ENCODE measurements at places on chromosomes 16 and 17.
A peak's percentile ranks its signal among the peaks of the same experiment; 100 is the strongest.

DNA sequence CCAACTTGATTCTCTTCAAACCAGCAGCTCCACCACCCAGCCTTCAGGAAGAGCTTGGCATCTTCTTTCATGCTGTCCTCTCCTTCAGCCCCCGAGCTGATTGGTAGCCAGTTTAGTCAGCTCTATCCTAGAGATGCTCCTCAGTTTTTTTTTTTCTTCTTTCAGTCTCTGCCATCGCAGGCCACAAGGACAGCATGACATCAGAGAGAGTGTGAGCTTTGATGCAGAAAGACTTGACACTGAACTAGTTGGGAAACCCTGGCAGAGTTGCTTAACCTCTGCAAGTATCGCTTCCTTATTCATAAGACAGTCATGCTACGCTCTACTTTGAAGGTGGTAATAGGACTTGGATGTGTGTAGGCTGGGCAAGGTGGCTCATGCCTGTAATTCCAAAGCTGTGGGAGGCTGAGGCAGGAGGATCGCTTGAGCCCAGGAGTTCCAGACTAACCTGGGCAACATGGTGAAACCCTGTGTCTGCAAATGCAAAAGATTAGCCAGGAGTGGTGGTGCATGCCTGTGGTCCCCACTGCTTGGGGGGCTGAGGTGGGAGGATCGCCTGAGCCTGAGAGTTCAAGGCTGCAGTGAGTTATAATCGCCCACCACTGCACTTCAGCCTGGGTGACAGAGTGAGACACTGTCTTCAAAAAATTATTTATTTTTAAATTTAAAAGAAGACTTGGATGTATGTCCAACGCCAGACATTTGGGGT lies 2.6 kb downstream of the CD300LB start:
- DNase-seq: no peak

GRCh38 chr17:2853283-2854142 lies 57.3 kb downstream of the RAP1GAP2 start:
- DNase-seq: peak; percentile 18

DNA sequence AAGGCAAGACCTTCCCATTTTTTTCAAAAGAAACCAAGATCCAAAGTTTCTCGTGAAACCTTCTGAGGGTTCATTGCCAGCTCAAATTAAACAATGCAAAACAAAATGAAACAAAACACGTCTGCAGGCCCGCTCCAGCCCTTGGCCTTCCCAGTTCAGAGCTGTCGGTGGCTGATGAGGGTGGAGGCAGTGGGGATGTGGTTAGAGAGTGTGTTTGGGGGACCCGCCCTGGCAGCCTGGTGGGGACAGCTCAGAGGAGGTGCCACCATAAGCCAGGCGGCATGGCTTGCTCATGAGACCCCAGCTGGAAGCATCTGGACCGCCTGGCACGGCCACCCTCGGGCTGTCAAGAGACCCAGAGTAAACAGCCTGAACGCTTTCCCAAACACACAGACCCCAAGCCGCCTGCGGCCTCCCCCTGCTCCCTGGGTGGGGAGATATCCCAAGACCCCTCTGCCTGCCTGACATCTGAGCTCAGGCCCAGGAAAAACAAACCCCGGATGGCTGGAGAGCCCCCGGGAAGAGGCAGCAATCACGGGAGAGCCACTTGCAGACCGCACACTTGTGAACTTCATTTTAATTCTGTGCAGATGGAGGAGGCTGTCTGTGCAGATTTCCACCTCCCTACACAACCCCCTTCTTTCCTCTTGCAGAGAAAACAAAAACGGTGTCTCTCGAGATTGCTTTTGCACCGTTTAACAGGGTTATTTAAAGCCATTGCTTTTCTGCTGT lies 35.4 kb upstream of the LITAF start:
- peak; percentile 72 for DNase-seq

DNA sequence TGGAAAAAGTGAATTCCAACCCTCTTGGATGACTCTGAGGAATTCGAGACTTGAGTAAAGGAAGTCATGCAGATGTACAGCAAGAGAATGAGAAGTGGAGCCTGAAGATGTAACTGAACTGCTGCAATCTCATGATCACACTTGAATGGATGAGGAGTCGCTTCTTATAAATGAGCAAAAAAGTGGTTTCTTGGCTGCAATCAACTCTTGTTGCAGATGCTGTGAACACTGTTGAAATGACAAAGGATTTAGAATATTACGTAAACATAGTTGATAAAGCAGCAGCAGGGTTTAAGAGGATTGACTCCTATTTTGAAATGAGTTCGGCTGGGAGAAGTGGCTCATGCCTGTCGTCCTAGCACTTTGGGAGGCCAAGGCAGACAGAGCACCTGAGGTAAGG lies 25.5 kb downstream of the ASPA start:
- no peak for DNase-seq

GRCh38 chr16:69115837-69116236 lies 10.4 kb downstream of the HAS3 start:
- DNase-seq: no peak

- DNase-seq: no peak
These were observed 52.6 kb downstream of the RAB11FIP4 start for GRCh38 chr17:31444026-31444425.

GRCh38 chr16:67995423-67995822 lies 3.9 kb downstream of the DPEP2 start:
- no peak for DNase-seq

GRCh38 chr17:83055911-83056582 lies 23.4 kb upstream of the METRNL start:
- no peak for DNase-seq

GRCh38 chr17:7262935-7263800 lies 890 bp upstream of the CLDN7 start:
- DNase-seq: no peak

All from CD4-positive, CD25-positive, alpha-beta regulatory T cell (primary cell).